ENCODE measurements at places on chromosomes 1 and 21.

- DNase-seq, result no peak
- H3K27ac ChIP-seq, result no peak overlapping the region
These were observed 306.7 kb downstream of the NPHP4 start for GRCh38 chr1:5685446-5686040.

DNA sequence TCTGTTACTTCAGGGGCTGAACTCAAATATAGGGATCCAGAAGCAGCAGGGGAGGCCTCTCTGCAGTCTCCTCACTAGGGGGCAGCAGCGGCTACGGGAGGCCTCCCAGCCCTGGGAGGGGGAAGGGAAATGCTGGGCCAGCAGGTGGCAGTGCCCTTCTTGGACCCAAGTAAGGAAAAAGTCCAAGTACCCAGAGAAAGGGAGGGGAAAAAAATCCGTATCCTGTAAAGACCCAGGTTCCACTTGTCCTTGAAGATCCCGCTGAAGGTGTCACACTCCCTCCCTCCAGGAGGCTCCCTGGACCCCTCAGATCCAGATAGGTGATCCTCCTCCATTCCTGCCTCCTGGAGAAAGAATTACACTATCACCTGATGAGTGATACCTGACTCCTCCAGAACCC, 14.1 kb upstream of the NUAK2 start:
- no peaks in the 10 kb centered on the region for H3K36me3 ChIP-seq
- DNase-seq, result peak; percentile 86
- peaks cover 8% of the 10 kb centered on the region for H3K4me1 ChIP-seq
- peaks cover 6% of the 10 kb centered on the region for H3K27me3 ChIP-seq
- no peak overlapping the region for H3K27ac ChIP-seq

- H3K27ac ChIP-seq, result no peak overlapping the region
- DNase-seq, result no peak
- peaks cover 12% of the 10 kb centered on the region for H3K27me3 ChIP-seq
- no peaks in the 10 kb centered on the region for H3K4me1 ChIP-seq
- no peak overlapping the region for H3K4me3 ChIP-seq
These were observed 258.0 kb upstream of the VAMP3 start for GRCh38 chr1:7513081-7513480.

DNA sequence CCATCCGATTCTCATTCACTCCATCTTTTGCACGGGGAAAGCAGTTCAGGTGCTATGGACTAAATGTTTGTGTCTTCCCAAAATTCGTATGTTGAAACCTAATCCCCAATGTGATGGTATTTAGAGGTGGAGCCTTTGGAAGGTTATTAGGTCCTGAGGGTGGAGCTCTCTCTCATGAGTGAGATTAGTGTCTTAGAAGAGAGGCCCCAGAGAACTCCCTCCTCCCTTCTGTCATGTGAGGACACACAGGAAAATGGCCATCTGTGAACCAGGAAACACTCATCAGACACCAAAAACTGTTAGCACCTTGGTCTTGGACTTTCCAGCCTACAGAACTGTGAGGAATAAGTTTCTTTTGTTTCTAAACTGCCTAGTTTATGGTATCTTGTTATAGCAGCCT, 15.8 kb upstream of the CCDC190 start:
- H3K27me3 ChIP-seq, result peaks cover 14% of the 10 kb centered on the region
- H3K36me3 ChIP-seq, result no peaks in the 10 kb centered on the region
- H3K4me3 ChIP-seq, result no peak overlapping the region
- no peaks in the 10 kb centered on the region for H3K4me1 ChIP-seq
- no peak for DNase-seq

DNA sequence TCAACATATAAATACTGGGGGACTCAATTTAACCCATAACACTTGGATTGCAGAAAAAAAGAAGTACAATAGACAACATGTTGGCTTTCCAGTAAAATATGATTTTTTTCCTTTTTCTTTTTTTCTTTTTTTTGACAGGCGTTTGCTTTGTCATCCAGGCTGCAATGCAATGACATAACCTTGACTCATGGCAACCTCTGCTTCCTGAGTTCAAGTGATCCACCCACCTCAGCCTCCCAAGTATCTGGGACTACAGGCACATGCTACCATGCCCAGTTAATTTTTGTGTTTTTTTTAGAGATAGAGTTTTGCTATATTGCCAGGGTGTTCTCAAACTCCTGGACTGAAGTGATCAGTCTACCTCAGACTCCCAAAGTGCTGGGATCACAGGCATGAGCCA, 1512.0 kb upstream of the PRMT6 start:
- H3K27me3 ChIP-seq, result no peaks in the 10 kb centered on the region
- H3K27ac ChIP-seq, result no peak overlapping the region
- H3K4me3 ChIP-seq, result no peak overlapping the region
- no peak for DNase-seq
- no peaks in the 10 kb centered on the region for H3K36me3 ChIP-seq

GRCh38 chr1:48036710-48037355, 39.6 kb upstream of the TRABD2B start:
- no peak overlapping the region for H3K27ac ChIP-seq
- H3K27me3 ChIP-seq, result no peaks in the 10 kb centered on the region
- H3K4me1 ChIP-seq, result no peaks in the 10 kb centered on the region
- H3K4me3 ChIP-seq, result no peak overlapping the region

GRCh38 chr1:18721041-18721440, 90.4 kb downstream of the PAX7 start:
- peaks cover 75% of the 10 kb centered on the region for H3K27me3 ChIP-seq
- H3K27ac ChIP-seq, result no peak overlapping the region
- no peaks in the 10 kb centered on the region for H3K36me3 ChIP-seq
- no peak overlapping the region for H3K4me3 ChIP-seq
- DNase-seq, result no peak

GRCh38 chr1:193060406-193060805, 994 bp downstream of the RO60 start:
- peaks cover 68% of the 10 kb centered on the region for H3K4me1 ChIP-seq
- peak overlapping the region; percentile 90 for H3K4me3 ChIP-seq
- DNase-seq, result no peak
- H3K27ac ChIP-seq, result peak overlapping the region; percentile 94
- H3K36me3 ChIP-seq, result peaks cover 10% of the 10 kb centered on the region
